ENCODE measurements at places on chromosomes 16 and 17.

GRCh38 chr16:67326472-67327309 lies at the start of the genes KCTD19 and LRRC36:
Gene KCTD19 (minus strand): TSS chr16:67326741. CDS start chr16:67326707, 34 bp downstream.
Gene LRRC36 (plus strand): TSS chr16:67326815. CDS start chr16:67326863, 48 bp downstream.
- DNase-seq, result peak; percentile 73

DNA sequence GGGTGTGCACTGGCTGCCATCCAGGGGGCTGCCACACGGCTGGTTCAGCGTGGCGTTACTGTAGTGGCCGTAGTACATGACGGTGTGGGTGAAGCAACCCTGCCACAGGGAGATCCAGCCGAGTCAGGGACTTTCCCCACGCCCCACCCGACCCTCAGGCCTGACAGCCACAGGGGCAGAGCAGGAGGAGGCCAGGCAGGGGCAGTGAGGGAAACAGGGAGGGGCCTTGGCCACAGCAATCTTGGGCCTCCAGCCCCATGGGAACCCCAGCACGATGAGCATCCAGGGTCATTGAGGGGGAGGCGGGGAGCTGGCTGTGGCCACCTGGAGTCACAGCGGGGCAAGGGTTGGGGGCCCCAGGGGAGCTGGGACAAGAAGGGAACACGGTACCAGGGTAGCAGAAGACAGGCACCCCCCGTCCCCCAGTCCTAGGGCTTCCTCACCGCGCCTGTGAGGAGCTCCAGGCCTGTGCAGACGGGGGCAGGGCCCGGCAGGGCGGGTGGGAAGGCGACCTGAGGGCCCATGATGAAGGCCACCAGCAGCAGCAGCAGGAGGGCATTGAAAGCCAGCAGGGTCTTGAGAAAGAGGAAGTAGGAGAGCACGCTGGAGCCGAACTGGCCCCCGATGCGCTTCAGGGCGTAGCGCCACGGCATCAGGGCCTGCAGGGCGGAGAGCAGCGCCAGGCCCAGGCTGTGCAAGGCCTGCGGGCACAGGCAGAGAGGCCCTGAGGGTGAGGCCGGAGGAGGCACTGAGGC lies 4.3 kb downstream of the TMC6 start:
- no peak for DNase-seq

GRCh38 chr17:29559640-29560039 lies 7.2 kb downstream of the ABHD15 start:
- no peak for DNase-seq

DNA sequence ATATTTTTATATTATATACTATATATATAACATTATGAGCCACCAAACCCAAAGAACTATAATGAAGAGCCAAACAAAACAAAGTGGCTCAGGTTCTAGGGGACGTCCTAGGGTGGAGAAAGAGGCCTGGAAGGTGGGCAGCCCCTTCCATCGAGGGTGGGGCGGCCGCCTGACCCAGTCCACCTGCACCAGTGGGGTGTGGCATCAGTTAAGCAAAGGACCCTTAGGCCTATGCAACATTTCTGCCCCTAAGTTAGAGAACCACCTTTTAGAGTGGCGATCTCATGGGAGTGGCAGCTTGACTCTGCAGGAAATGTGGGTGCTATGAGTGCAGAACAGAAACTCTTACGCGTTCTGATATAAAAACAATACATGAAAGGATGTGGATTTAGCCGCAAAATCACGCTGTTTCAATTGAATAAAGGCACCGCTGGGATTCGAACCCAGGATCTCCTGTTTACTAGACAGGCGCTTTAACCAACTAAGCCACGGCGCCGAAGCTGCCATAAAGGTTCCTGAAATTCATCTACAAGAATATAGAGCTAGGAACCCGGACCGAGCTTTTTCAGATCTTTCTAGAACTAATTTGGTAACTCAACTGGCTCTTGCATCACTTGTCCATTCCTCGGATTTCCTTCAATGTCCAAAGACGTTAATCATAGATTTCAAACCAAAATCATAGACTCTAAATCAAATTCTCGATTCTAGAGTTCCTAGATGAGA lies 15.6 kb upstream of the AURKB start:
- peak; percentile 54 for DNase-seq

GRCh38 chr16:72590151-72590937 lies 418.4 kb upstream of the PMFBP1 start:
- DNase-seq, result no peak

DNA sequence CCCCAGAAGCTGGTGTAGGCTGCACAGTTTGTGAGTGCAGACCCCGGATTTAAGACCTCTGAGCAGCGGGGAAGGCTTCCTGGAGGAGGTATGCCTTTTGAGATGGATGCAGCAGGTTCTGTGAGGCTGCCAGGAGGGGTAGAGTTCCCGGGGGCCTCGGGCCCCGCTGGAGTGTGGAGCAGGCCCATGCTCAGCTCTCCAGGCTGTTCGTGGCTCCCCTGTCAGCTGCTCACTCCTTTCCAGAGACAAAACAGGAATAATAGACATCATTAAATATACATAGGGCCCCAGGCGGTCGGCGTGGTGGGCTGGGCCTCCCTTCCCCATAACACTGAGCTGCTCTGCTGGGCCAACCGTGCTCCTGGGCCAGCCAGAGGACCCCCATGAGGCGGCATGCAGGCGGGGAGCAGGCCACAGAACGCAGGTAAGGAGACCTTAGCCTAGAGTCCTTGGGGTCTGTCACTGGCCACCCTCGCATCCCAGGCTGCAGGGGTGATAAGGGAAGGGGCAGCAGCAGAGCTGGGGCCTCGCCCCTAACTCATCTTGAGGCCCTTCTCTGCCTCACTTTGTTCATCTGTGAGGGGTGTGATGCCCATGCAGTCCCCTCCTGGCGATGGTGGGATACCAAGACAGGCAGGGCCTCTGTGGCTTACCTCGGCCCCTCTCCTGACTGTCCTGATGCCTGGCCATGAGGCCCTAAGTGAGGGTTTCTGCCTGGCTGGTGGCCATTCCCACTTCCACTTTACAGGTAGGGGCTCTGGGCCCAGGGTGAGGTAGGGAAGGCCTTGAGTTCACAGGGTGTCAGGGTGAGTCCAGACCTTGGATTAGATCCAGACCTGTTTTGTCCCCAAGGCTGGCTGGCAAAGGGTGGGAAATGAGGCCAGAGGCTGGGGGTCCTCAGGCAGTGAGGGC lies at the start of gene MYO15A:
Gene MYO15A (plus strand): TSS at position 356 of the 912 bp plus-strand sequence. CDS start 10,045 bp downstream, outside the sequence.
- no peak for DNase-seq

Data from activated CD8-positive, alpha-beta memory T cell treated with anti-CD3 and anti-CD28 coated beads, Interleukin-2, amount 50 U/mL, for 4 hours (primary cell).